Thyroid gland (tissue), 4 donors: ENCODE measurements at places on chromosomes 5 and 9. TPM values are rescaled to one million over a fixed set of nuclear protein-coding genes. Genes with fewer than 3 reads are reported as not detected.

KCNT1 gene
- not detected for total RNA-seq

ENTREP1 gene
- total RNA-seq: 120 TPM

PCA3 gene
- not detected for total RNA-seq

CERCAM gene
- 29.4 TPM for total RNA-seq

ZNF366 gene
- total RNA-seq: 1.3 TPM

MIER3 gene
- 24.7 TPM for total RNA-seq

AGPAT2 gene
- total RNA-seq: 67.6 TPM

ZNF484 gene
- 20.2 TPM for total RNA-seq

PCDHA3 gene
- 1.5 TPM for total RNA-seq

TERT gene
- not detected for total RNA-seq

SLC6A19 gene
- total RNA-seq: not detected

LEAP2 gene
- 3.6 TPM for total RNA-seq

BAAT gene
- not detected for total RNA-seq

SLC25A2 gene
- not detected for total RNA-seq
